Stimulated activated CD8-positive, alpha-beta memory T cell treated with anti-CD3 and anti-CD28 coated beads, Interleukin-15, amount 100 ng/mL, for 48 hours (primary cell): ENCODE measurements at places on chromosomes 16 and 17.

- DNase-seq: no peak
Observed at GRCh38 chr16:80964351-80964750, 42.3 kb downstream of the CMC2 start.

DNA sequence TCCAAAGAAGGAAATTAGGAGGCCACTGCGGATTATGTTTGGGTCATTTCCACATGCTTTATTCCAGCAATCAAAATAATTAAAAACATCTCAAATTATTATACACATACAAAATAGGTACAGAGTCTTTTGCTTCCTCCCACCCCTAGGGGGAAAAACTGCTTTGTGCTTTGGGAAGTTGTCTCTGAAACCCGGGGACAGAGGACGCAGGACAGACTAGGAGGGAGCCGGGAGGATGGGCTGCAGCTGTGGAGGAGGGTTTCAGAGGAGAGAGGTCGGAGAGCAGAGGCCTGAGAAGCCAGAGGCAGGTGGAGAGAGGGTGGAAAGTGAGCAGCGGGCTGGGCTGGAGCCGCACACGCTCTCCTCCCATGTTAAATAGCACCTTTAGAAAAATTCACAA is 17.4 kb downstream of the COL1A1 start:
- no peak for DNase-seq

DNA sequence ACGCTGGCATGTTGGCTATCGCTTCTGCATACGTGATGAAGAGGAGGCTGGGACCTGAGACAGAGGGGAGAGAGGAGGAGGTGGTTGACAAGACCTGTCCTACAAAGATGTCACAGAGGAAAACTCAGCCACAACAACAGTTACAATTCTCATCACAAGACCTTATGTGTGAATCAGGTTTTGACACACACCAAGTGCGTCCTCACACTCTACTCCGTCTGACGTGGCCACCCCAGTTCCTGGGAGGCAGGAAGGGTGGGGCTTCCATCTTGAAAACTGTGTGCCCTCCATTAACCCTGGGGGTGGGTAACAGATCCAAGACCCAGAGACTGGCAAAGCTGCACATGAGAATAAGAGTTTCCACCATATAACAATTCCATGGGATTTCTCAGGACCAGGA is 24.1 kb downstream of the SLC6A4 start:
- DNase-seq: no peak

- peak; percentile 81 for DNase-seq
Observed at GRCh38 chr17:8118769-8119580, 661 bp upstream of the ALOXE3 start.

- no peak for DNase-seq
Observed at GRCh38 chr17:9256751-9257629, 235.7 kb downstream of the NTN1 start.

GRCh38 chr17:75828076-75828400 is 16.2 kb downstream of the UNC13D start:
- no peak for DNase-seq

DNA sequence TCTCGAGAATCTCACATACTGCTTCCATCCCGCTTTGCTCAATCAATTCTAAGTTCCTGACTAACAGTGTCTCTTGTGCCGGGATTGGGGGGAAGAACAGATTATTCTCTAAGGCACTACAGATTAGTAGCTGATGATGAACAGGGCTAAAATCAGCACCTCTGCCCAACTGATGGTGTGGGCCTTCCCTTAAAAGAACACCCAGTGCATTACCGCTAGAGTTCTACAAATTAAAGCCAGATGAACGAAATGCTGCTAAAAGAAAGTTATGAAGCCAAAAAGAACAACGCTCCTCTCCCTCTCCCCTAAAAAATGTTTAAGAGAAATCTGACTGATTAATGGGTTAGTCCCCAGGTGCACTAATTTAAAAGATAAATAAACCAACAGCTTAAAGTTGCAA is 4.4 kb downstream of the CDC27 start:
- DNase-seq: no peak

- DNase-seq: no peak
Observed at GRCh38 chr17:13994050-13994449, 75.3 kb upstream of the COX10 start.

DNA sequence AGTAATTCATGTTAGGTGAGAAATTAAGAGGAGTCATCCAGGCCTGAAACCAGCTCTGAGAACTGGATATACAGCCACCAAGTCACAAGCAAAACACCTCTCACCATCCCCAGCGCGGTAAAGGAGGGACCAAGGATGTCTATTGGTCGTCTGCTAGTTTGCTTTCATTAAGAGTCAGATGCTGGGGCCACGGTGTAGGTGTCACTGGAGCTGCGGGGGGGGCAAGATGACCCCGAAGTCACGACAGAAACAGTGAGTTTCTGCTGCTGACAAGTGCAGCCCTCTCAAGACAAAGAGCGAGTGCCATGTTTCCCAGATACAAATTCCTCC is 790 bp downstream of the NCBP3 start:
- peak; percentile 35 for DNase-seq

DNA sequence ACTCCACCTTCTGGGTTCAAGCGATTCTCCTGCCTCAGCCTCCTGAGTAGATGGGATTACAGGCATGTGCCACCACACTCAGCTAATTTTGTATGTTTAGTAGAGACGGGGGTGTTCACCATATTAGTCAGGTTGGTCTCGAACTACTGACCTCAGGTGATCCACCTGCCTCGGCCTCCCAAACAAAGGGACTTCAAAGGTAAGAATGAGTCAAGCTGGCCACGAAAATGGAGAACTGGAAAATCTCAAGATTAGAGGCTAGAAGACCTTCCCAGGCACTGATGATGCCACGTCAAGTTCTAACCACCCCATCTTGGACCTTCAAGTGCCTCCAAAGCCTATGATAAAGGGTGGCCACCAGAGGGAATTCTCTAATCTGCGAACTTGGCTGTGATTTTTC is 1.3 kb upstream of the CCL15 start:
- DNase-seq: no peak

DNA sequence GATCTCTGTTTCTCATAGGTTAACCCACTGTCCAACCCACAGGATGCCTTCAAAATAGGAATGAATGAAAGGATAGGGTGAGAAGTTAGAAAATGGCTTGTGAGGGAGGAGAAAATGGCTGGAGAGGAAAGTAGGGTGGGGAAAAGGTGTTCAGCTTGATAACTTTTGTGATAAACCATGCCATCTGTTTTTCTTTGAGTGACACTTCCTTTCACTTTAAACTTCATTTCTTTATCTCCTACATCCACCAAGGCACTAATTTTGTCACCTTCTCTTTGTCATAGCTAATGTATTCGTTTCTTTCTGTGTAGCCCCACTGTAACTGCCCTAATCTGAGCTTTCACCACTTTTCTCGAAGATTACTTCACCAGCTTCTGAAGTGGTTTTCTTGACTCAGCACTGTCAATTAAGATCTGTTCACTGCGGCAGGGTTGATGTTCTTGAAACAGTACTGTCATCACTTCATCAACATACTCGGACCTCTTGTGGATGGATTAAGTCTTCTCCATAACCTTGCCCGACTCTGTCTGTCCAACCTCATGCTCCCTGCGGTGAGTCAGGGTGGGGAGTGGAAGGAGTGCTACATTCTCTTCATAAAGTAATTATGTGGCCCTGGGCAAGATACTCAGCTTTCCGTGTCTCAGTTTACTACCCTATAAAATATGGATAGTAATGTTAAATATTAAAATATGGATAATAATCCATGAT is 5.5 kb upstream of the KRT10 start:
- no peak for DNase-seq

- no peak for DNase-seq
Observed at GRCh38 chr17:419073-419735, 66.6 kb upstream of the RPH3AL start.

DNA sequence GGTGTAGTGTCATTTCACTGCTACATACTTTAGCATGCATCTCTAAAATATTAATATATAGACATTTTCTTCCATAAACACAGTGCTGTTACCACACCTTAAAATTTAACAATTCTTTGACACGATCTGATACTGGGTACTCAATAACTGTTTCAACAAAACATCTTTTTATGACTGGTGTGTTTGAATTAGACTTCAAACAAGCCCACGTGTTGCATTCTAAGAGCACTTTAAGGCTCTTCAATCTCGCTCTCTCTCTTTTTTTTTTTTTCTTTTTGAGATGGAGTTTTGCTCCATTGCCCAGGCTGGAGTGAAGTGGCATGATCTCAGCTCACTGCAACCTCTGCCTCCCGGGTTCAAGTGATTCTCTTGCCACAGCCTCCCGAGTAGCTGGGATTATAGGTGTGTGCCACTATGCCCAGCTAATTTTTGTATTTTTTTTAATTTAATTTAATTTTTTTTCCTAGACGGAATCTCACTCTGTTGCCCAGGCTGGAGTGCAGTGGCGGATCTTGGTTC is 15.8 kb upstream of the SLC46A1 start:
- no peak for DNase-seq

GRCh38 chr17:31404028-31404949 is 12.8 kb downstream of the RAB11FIP4 start:
- DNase-seq: no peak

DNA sequence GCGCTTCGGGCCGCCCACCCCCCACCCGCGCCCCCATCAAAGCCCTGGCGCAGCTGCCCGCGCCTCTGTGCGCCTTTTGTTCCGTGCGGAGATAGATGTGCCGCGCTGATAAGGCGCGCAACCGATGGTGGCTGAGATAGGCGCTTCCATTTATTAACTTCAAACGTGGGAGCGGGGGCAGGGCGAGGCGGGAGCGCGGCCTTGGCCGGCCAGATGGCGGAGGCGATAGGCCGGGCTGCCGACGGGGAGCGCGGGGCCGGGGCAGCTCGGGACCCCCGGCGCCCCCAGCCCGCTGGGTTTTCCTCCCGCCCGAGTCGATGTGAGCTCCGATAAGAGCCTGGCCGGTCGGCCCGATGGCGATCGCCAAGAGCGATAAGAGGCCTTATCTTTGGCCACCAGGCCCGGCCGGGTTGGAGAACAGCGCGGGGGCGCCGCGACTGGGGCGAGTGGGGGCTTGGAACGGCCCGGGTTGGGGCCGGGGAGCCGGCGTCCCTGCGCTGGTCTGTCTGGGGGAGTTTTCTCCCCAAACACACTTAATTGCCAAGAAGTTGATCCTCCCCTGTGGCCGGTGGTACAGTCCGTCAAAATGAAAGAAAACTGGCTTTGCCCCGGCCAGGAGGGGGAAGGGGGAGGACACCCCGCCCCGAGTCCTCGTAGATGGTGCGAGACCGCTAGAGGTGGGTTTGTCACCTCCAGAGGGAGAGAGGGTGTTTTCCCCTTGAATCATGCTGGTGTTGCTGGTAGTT is 2.7 kb downstream of the ZFPM1 start:
- DNase-seq: peak; percentile 82

GRCh38 chr17:349666-350065 is 2.9 kb downstream of the RPH3AL start:
- DNase-seq: no peak

DNA sequence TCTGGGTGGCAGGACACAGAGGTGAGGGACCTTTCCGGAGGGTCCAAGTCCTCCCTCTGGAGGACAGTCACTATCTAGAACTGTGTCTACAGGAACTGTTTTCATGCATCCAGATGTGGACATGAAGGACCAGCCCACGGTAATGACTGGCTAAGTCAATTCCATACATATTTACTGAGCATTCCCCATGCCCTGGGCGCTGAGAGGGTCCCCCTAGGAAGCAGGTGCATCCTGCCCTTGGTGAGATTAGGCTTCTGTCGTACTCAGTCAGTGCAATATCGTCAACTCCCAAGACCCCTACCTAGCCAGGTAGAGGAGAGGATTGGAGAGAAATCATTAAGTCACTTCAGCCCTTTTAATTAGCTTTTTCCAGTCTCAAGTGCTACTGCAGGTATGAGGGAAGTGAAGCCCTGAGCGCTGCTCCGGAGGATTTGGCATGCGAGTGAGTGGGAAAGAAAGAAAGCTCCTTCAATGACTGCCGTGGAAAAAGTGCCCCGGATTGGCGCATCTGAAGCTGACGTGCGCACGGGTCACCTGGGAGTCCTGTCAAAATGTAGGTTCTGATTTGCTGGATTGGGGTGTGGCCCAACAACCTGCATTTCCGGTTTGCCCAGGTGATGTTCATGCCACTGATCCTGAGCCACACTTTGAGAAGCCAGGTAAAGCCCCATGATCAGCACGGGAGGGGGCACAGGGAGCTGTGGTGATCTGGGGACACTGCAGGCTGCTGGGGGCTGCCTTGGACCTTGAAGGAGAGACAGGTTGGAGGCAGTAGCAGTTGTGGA is 367.4 kb upstream of the TNRC6C start:
- DNase-seq: no peak

DNA sequence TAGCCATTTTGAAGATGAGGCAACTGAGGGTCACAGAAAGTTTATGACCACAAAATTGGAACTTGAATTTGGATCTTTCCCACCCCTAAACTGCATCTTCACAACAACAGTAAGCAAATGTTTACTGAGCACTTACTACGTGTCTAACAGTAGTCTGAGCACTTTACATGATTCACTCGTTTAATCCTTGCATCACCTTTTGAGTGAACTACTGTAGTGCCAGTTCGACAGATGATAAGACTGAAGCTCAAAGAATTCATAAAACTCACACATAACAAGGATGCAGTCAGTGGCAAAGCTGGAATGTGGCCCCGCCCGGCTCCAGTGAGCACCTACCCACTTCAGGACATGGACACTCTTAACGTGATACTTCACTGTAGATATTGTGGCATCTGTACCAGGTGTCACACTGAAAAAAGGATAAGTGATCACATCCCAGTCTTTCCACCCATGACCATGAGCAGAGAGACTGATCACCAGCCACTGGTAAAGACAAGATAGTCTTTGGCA is 36.0 kb upstream of the HLF start:
- DNase-seq: no peak

DNA sequence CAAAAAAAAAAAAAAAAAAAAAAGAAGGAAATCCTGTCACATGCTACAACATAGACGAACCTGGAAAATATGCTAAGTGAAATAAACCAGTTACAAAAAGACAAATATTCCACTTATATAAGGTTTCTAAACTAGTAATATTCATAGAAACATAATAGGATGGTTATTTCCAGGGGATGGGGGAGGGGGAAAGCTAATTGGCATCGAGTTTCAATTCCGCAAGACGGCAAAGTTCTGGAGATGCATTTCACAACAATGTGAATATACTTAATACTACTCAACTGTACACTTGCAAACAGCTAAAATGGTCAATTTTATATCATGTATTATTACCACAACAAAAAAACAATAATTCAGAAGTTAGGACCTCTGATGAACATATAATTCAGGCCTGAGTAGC is 37.9 kb upstream of the ABCA9 start:
- DNase-seq: no peak

DNA sequence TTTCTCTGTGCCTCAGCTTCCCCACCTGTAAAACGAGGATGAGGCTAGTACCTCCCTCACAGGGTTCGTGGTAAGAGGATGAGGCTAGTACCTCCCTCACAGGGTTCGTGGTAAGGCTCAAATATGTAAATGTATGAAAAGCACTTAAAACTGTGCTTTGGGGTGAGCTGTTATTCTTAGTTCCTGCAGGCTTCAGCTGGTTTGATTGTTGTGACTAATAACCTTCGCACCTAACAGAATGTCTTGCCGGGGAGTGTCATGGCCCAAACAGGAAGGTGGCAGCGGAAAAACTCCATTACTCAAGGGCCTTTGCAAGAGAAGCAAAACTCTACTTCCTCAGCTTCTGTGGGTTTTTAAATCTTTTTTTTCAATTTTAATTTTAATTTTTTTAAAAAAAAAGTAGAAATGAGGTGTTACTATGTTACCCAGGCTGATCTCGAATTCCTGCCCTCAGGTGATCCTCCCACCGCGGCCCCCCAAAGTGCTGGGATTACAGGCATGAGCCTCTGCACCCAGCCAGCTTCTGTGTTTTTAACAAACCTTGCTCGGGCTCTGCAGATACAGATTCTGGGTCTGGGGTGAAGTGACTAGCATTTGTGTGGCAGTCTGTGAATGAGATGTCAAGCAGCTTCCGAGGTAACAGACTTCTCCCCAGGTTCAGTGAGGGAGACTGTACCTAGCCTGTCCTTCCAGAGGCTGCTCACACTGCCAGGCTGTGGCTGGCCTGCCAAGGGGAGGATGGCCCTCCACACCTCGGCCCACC is 103.0 kb downstream of the RAB11FIP4 start:
- no peak for DNase-seq
